Omental fat pad (tissue), 4 donors: ENCODE measurements at places on chromosomes 4 and X. TPM values are rescaled to one million over a fixed set of nuclear protein-coding genes. Genes with fewer than 3 reads are reported as not detected.

DNA sequence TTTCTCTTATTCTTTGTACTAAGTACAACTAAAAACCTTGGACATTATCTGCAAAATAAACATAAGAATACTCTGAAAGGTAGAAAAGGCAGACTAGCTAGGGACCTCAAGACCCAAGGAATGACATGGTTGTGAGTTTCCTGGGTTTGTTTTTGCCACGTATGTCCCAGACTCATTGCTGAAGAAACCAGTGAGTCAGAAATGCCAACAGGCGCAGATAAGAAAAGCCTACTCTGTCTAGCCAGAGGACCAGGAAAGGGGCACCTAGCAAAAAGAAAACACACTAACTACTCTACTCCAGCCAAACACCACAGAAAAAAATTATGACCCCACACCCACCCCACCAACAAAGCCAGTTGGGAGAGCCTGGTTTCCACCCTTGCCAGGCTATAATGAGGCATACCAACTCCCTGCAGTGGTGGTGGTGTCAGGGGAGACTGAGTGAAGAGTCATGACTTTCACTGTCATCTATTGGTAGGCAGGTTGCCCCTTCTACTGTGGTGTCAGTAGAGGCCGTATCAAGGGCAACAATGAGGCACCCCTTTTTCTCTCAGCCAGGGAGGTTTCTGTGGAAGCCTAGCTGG lies 10.9 kb downstream of the MTMR1 start:
- no peak for DNase-seq

DNA sequence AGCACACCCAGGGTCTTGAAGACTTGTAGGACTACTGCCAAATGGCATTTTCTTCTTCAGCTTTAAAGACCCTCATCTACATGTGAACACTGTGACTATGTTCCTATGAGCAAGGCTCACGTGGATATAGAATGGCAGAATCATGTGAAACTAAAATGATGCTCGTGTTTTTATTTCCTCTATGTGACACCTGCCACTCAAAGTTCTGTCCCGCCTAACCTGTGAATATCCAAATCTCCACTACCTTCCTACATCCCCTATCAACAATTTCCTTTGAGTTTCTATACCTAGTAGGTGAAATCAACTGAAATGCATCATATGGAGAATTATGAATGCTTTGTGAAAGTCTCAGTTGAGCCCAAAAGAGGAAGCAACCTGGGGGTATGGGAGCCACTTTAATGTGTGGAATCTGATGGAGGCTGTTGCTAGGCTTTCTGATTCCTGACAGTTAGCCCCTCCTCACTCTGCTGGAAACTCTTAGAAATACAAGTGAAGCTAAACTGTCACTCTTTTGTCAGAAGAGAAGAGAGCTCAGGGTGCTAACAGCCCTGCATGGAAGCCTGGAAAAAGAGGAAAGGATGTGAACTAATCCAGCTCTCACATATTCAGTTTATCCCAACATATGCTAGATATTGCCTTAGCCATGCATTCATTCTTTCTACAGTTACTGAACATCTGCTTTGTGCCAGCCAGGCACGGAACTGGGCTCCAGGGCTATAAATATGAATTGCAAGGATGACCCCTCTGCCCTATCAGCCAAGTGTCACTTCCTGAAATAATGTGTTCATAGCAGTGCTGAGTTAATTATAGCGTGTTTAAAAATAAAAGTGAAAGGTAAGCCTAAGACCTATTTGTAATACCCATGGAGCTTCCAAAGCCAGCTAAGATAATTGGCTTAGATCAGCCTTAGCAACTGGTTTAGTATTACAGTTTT lies 11.0 kb downstream of the LHFPL1 start:
- DNase-seq = no peak

GRCh38 chrX:47283015-47283771 lies 50.4 kb downstream of the USP11 start:
- no peak for DNase-seq

HS6ST2 gene
- total RNA-seq = not detected

GRCh38 chr4:24369507-24370029 lies 214.8 kb downstream of the DHX15 start:
- no peak for DNase-seq

FMR1NB gene
- total RNA-seq = not detected

GLUD2 gene
- 9.8 TPM for total RNA-seq

TRO gene
- 7.0 TPM for total RNA-seq

FAM9C gene
- not detected for total RNA-seq

DNA sequence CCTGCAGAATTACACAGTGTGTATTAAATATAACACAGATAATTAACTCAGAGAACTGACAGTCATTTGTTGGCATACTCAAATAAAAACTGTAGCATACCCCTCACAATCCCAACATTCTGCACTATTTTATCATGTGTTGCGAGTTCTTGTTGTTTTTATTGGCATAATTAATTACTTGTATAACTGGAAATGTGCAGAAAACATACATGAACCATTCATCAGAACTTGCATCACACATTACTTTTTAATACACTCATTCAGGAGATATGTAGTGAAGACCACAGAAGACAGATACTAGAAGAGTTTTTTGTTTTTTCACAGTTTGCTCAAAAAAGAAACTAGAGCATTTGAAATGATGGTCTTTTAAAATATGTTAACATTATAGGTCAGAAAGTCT lies 74.6 kb upstream of the NEIL3 start:
- DNase-seq = no peak

GRCh38 chrX:124518885-124519284 lies 172.5 kb downstream of the SH2D1A start:
- no peak for DNase-seq

- no peak for DNase-seq
Measured at GRCh38 chrX:537151-537550, 93.4 kb upstream of the SHOX start.

- no peak for DNase-seq
Measured at GRCh38 chr4:187017147-187017546, 293.5 kb upstream of the FAT1 start.

GRCh38 chrX:11287505-11287904 lies 5.7 kb upstream of the AMELX start:
- DNase-seq = no peak

DNA sequence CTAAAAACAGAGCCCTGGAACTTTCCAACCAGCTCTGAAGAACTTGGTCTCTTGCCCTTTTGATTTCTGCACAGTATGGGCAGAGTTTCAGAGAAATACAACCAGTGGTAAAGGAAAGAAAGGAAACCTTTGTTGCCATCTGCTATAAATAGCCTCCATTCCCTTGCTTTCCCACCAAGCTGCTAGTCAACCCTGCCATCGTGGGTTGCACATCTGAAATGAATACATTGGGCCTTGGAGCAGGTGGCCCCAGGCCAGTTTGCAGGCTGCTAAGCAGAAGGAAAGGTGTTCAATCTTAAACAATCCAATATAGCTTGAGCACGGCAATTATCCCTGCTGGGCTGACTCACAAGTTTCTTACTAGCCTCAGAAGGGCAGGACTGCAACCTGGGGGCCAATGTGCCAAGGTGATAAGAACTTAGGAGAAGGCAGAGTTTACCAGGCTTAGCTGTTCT lies 142.5 kb downstream of the PPARGC1A start:
- no peak for DNase-seq

DNA sequence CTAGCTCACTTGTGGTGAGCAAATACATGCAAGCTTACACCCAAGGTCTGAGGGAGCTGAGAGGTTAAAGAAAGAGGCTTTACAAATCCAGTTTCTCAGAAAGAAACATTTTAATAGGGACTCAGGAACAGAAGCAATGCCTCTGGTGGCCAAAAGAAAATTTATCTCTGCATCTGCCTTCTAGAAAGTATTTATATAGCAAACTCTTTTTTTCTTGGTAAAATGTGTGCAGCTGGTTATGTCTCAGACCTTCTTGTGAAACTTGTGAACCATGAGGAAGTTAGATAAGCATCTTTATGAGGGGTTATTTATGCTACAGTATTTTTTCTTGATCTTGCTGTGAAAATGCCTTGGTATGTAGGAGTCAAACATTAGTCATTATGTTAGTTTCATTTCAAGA lies 48.5 kb upstream of the CYSLTR1 start:
- no peak for DNase-seq

RTL9 gene
- total RNA-seq = 0.12 TPM
